Gastroesophageal sphincter (tissue), 4 donors: ENCODE measurements at places on chromosomes 1 and 21. TPM values are rescaled to one million over a fixed set of nuclear protein-coding genes. Genes with fewer than 3 reads are reported as not detected.

- H3K27me3 ChIP-seq = no peaks in the 10 kb centered on the region
- no peak overlapping the region for H3K4me3 ChIP-seq
- no peaks in the 10 kb centered on the region for H3K36me3 ChIP-seq
- no peak for ATAC-seq
Observed at GRCh38 chr21:25845729-25846256, 111.0 kb downstream of the GABPA start.

DNA sequence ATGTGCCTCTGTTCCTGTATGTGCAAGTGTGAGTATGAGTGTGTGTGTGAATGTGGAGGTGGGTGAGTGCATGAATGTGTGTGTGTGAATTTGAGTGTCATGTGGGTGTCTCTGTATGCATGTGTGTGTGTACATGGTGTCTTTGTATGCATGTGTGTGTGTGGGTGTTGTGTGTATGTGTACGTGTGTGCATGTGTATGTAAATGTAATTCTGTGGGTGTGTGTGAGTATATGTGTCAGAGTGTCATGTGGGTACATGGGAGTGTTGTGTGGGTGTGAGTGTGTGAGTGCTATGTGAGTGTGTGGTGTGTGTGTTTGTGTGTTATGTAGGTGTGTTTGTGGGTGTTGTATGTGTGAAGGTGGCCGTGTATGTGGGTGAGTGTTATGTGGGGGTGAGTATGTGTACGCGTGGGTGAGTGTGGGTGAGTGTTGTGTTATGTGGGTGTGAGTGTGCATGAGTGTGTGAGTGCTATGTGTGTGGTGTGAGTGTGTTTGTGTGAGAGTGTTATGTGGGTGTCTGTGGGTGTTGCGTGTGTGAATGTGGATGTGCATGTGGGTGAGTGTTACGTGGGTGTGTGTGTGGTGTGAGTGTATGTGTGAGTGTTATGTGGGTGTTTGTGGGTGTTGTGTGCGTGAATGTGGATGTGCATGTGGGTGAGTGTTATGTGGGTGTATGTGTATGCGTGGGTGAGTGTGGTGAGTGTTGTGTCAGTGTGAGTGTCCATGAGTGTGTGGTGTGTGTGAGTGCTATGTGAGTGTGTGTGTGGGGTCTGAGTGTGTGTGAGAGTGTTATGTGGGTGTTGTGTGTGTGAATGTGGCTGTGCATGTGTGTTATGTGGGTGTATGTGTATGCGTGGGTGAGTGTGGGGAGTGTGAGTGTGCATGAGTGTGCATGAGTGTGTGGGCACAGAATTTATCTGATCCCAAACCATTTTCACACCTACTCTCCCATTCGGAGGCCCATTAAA, 36.6 kb upstream of the NID1 start:
- no peak overlapping the region for H3K4me3 ChIP-seq
- H3K27ac ChIP-seq = no peak overlapping the region
- H3K27me3 ChIP-seq = peaks cover 13% of the 10 kb centered on the region
- ATAC-seq = no peak
- no peaks in the 10 kb centered on the region for H3K36me3 ChIP-seq

MR1 gene
- 17.7 TPM for total RNA-seq

- peaks cover 71% of the 10 kb centered on the region for H3K4me1 ChIP-seq
- peak; percentile 60 for ATAC-seq
- peak overlapping the region; percentile 96 for H3K4me3 ChIP-seq
- H3K27ac ChIP-seq = peak overlapping the region; percentile 96
- H3K36me3 ChIP-seq = no peaks in the 10 kb centered on the region
- H3K27me3 ChIP-seq = no peaks in the 10 kb centered on the region
Observed at GRCh38 chr1:159923203-159924024, 1.9 kb downstream of the TAGLN2 start.

PLA2G2D gene
- not detected for total RNA-seq

- no peaks in the 10 kb centered on the region for H3K36me3 ChIP-seq
- H3K27ac ChIP-seq = no peak overlapping the region
- peaks cover 11% of the 10 kb centered on the region for H3K4me1 ChIP-seq
- H3K4me3 ChIP-seq = no peak overlapping the region
Observed at GRCh38 chr1:234896477-234897389, 231.9 kb downstream of the TOMM20 start.

- no peak overlapping the region for H3K4me3 ChIP-seq
- H3K4me1 ChIP-seq = peaks cover 18% of the 10 kb centered on the region
- no peaks in the 10 kb centered on the region for H3K27me3 ChIP-seq
- H3K36me3 ChIP-seq = peaks cover 74% of the 10 kb centered on the region
- H3K27ac ChIP-seq = no peak overlapping the region
Observed at GRCh38 chr1:222665964-222666363, 46.3 kb downstream of the AIDA start.

CRYAA gene
- not detected for total RNA-seq

HPCA gene
- total RNA-seq = not detected

GRCh38 chr1:101216623-101217022, 20.2 kb upstream of the S1PR1 start:
- no peaks in the 10 kb centered on the region for H3K27me3 ChIP-seq
- no peaks in the 10 kb centered on the region for H3K36me3 ChIP-seq
- no peak for ATAC-seq
- H3K4me1 ChIP-seq = no peaks in the 10 kb centered on the region
- no peak overlapping the region for H3K27ac ChIP-seq

PTPRC gene
- total RNA-seq = 31.9 TPM

HRNR gene
- 0.04 TPM for total RNA-seq

GRCh38 chr1:9770298-9770697, 53.5 kb downstream of the CLSTN1 start:
- no peaks in the 10 kb centered on the region for H3K27me3 ChIP-seq
- H3K4me3 ChIP-seq = no peak overlapping the region
- peaks cover 27% of the 10 kb centered on the region for H3K36me3 ChIP-seq
- peaks cover 7% of the 10 kb centered on the region for H3K4me1 ChIP-seq
- ATAC-seq = no peak

DNA sequence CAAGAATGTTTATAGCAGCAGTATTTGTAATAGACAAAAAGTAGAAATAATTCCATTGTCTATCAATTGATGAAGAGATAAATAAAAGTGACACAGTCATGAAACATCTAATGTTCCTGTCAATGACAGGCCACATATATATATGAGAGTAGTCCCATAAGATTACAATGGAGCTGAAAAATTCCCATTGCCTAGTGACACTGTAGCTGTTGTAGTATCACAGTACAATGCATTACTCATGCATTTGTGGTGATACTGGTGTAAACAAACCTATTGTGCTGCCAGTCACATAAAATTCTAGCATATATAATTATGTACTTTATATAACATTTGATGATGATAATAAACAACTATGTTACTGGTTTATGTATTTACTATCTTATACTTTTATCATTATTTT, 141.9 kb upstream of the LYPLAL1 start:
- no peaks in the 10 kb centered on the region for H3K27me3 ChIP-seq
- H3K4me1 ChIP-seq = no peaks in the 10 kb centered on the region
- no peak overlapping the region for H3K4me3 ChIP-seq
- no peak for ATAC-seq
- no peak overlapping the region for H3K27ac ChIP-seq

- peaks cover 4% of the 10 kb centered on the region for H3K36me3 ChIP-seq
- ATAC-seq = peak; percentile 70
- no peaks in the 10 kb centered on the region for H3K4me1 ChIP-seq
- H3K27ac ChIP-seq = no peak overlapping the region
Observed at GRCh38 chr1:66676613-66677298, 75.5 kb upstream of the DYNLT5 start.

RORC gene
- total RNA-seq = 1.4 TPM

ANKRD34A gene
- 0.62 TPM for total RNA-seq

NBPF6 gene
- total RNA-seq = not detected

DNA sequence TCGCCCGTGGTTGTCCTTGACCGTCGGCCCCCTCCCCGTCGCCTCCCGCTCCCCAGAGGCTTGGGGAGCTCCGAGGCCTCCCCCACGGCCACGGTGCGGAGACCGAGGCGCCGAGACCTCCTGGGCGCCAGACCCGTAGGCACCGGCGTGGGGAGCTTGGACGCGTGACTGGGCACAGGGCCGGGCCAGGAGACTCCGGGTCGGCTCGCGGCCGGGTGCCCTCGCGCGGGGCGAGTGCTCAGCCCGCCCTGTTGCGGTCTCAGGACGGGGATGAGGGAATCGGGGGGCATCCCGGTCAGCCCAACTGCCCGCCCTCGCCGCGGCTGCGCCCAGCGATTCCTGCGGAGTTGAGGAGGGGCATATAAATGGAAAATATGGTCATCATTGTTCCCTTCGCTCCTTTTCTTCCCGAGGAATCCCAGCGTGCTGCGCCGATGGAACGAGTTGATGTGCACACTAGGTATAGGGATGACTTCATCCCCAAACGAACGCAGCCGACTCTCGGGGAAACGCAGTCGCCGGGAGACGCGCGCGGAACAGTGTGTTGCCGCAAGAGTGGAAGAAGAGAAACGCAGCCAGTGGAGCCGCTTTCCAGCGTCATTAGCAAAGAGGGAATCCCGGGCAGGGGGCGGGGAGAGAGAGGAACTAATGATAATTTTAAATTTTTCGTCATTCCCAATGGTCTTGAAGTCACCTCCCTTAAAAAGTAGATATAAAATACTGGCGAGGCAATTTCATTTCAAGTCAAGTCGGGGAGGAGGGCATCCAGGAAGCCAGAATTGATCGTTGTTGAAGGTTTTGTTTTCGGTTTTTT, 747 bp upstream of the ENAH start:
- peaks cover 7% of the 10 kb centered on the region for H3K4me1 ChIP-seq
- H3K27ac ChIP-seq = peak overlapping the region; percentile 99
- peak; percentile 62 for ATAC-seq

MPZ gene
- total RNA-seq = 18.7 TPM

DNA sequence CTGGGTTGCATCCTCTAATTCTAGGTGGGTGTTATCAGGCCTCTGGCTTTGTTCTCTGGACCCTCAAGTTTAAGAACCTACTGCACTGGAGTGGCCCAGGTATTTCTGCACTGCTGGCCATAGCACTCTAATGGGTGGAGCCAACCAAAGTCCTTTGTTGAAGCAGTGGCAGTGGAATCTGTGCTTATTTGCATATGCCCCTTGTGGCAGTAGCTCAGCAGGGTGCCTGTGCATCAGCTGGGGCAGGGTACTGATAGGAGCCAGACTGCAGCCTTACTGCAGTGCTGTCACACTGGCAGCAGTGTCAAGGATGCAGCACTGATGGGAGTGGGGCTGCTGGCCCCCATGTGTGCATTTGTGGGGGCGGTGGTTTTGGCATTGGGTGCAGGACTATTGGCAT, 660.6 kb downstream of the LRRIQ3 start:
- no peaks in the 10 kb centered on the region for H3K36me3 ChIP-seq
- H3K27me3 ChIP-seq = no peaks in the 10 kb centered on the region
- H3K27ac ChIP-seq = no peak overlapping the region
- H3K4me1 ChIP-seq = no peaks in the 10 kb centered on the region

- no peaks in the 10 kb centered on the region for H3K4me1 ChIP-seq
- no peak for ATAC-seq
- no peaks in the 10 kb centered on the region for H3K27me3 ChIP-seq
- H3K27ac ChIP-seq = no peak overlapping the region
Observed at GRCh38 chr1:157119448-157119847, 18.7 kb downstream of the ETV3 start.

DMBX1 gene
- not detected for total RNA-seq

CAMK1G gene
- total RNA-seq = 0.19 TPM

GRCh38 chr1:232732344-232732910, 72.8 kb upstream of the MAP10 start:
- no peak for ATAC-seq
- no peaks in the 10 kb centered on the region for H3K4me1 ChIP-seq
- H3K36me3 ChIP-seq = no peaks in the 10 kb centered on the region
- H3K27me3 ChIP-seq = no peaks in the 10 kb centered on the region

DNA sequence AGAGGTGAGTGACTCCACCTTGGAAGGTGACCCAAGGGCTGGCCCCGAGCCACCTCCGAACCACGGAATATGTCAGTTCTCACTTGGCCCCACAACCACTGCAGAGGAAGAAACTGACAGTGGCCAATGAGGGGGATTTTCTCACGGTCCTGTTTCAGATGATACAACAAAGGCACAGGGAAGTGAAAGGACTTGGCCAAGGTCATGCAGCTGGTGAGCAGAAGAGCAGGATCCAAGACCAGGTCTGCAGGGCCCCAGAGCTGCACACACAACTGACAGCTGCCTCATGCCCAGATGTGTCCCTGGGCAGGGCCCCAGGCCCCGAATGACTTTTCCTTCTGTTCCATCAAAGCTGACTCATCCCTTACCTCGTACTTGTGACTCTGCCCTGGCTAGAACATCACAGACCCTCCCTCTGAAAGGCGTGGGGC, 25.8 kb upstream of the EVA1B start:
- no peaks in the 10 kb centered on the region for H3K27me3 ChIP-seq
- no peak overlapping the region for H3K4me3 ChIP-seq
- H3K36me3 ChIP-seq = no peaks in the 10 kb centered on the region
- peaks cover 19% of the 10 kb centered on the region for H3K4me1 ChIP-seq
- no peak for ATAC-seq

CHI3L2 gene
- total RNA-seq = not detected

DNA sequence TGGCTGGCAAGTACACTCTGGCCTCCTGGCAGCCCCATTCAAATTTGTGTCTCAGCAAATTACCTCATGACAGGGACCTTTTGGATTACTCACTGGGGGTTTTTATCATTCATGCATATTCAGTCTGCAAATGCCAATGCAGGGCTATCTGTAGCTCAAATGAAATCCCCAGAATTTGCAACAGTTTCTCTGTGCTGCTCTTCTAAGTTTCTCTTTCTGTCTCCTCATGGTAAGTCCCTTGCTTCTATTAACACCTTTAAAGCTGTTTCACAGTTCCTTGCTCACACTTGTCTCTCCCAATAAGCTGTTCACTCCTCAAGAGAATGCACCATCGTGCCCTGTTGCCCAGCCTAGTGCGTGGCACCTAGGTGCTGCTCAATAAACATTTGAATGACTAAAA, 3.3 kb upstream of the FAM78B start:
- ATAC-seq = no peak
- H3K27me3 ChIP-seq = peaks cover 6% of the 10 kb centered on the region
- H3K36me3 ChIP-seq = no peaks in the 10 kb centered on the region
- no peak overlapping the region for H3K4me3 ChIP-seq
- peaks cover 20% of the 10 kb centered on the region for H3K4me1 ChIP-seq

DNA sequence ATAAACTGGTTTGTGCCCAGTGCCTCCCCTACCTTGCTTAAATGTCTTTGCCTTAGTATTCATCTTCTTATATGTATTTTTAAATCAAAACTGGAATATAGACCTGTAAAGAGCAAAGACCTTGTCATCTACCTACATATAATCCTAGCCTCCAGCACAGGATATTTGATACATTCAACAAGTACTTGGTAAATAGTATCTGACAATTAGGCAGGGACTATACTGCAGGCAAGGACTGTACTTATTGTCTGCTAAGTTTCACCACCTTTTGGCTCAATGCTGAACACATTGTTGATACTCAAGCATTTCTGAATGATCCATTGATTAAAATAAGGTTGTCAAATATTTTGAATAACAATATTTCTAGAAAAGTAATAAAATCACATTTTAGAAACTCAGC, 96.4 kb downstream of the PKN2 start:
- no peaks in the 10 kb centered on the region for H3K36me3 ChIP-seq
- ATAC-seq = no peak
- H3K4me3 ChIP-seq = no peak overlapping the region
- no peaks in the 10 kb centered on the region for H3K4me1 ChIP-seq
- H3K27ac ChIP-seq = no peak overlapping the region

LDLRAD2 gene
- total RNA-seq = 0.08 TPM

LENEP gene
- total RNA-seq = not detected
